ENCODE measurements at places on chromosomes 7 and 10.
A peak's percentile ranks its signal among the peaks of the same experiment; 100 is the strongest.

DNA sequence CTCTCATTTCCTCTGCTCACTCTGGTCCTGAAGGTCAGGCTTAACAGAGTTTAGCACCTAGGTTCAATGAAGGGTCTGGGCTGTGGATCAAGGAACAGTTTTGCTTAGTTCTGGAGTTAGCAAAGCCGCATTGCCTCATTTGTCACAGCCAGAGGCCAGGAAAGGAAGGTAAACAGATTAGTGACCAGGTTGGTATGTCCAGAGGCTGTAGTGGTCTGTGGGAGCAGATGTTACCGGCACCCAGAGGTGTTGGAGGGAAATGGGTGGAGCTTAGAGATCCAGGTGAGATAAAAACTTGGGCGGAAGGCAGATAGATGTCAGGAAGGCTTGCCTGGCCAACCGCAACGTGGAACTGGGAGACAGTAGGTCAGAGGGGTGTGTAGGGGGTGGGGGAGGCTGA, 36.6 kb upstream of the ZMIZ2 start:
- no peak for DNase-seq

GRCh38 chr7:115299397-115300037, 377.6 kb downstream of the MDFIC start:
- no peak for DNase-seq

- peak; percentile 44 for DNase-seq
These were observed 2.9 kb upstream of the PALD1 start for GRCh38 chr10:70475661-70476060.

DNA sequence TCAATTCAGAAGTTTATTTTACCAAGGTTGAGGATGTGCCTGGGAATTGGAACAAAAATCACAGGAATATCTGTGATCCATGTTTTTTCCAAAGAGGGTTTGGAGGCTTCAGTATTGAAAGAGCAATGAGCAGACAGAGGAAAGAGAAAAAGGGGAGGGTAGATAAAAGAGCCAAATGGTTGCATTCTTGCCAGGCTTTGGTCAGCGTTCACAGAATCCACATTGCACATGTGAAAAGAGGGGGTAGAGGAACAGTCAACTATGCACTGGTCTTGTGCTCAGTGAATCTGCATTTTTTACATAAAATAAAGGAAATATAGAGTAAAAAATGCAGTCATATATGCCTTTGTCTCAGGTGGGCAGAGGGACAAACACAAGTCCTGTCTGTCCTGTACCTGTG, 20.6 kb upstream of the ERCC6 start:
- no peak for DNase-seq

DNA sequence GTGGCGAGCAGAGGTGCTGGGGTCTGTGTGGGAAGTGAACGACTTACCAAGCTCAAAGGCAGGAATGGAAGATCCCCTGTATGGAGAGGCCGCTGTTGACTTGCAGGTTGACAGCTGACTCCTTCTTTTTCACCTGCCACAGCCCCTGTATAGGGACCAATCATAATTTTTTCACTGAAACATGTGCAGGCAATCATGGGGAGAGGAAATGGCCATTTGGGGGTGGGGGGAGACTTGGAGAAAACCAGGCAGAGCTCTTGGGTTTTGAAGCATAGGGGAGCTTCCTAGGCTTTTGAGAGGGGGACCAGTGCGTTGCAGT, 101.4 kb downstream of the WDR37 start:
- no peak for DNase-seq

DNA sequence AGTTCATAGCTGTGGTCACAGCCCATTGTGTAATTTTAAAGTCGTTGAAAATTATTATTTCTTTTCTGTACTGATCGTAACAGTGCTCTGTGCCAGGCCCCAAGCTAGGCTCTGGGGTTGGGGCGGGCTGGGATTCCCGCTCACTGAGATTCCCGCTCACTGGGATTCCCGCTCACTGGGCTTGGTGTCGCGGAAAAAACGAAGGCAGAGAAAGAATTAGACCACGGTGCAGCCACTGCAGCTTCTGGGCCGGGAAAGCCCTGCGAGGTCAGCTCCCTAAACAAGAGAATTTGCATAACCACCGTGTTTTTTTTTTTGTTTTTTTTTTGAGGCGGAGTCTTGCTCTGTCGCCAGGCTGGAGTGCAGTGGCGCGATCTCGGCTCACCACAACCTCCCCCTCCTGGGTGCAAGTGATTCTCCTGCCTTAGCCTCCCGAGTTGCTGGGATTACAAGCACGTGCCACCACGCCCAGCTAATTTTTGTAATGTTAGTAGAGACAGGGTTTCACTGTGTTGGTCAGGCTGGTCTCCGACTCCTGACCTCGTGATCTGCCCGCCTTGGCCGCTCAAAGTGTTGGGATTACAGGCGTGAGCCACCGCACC, 31.2 kb downstream of the FOXK1 start:
- DNase-seq = peak; percentile 18

- no peak for DNase-seq
These were observed 142.2 kb downstream of the EMX2 start for GRCh38 chr10:117684672-117685211.

DNA sequence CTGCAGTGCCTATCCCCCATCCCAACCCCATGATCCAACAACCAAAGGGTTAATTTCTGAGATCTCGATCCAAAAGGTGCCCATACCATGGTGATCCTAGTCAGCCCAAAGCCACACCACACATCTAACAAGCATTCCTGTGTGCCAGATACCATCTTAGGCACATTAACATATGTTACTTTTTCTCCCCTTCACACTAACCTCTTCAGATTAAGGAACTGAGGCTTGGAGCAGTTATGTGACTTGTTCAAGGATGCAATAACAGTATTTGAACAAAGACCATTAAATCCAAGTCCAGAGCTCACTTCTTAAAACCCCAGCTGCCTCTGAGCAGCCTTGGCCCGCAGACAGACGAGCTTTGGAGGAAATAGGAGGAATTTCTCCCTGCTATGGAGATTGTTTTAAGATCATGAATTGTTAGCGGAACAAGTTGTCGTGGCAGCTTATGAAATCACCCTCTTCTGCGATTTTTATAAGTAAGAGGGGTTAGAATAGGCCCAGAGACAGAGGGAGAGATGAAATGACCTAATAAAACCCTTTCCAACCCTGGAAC, 327.2 kb downstream of the KCNMA1 start:
- DNase-seq = no peak

GRCh38 chr7:82676777-82677463, 233.3 kb upstream of the CACNA2D1 start:
- DNase-seq = peak; percentile 7

DNA sequence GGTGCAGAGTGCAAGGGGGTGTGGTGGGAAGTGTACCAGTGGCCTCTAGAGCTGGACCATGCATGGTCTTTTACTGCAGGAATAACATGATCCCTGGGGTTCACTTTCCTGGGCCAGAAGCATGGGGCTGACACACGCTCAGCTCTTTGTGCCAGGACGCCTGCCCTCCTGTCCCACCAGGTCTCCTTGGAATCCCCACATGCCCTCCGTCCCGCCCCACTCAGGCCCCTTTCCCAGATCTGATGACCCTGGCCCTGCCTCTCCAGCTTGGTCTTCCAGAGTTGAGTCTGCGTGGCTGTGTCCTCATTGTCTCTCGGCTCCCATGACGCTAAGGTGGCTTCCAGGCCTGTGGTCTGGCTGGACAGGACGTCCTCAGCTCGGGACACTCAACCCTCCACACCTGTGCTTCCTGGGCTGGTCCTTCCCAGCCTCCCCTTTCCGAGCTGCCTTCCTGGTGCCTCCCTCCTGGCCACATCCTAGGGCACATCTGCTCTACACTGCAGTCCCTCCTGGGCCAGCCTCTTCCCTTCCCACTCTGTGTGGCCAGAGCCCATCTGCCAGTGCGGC, 249.5 kb upstream of the SHH start:
- no peak for DNase-seq

- DNase-seq = peak; percentile 74
These were observed 130.4 kb upstream of the GHITM start for GRCh38 chr10:84008878-84009277.

GRCh38 chr10:84214612-84215235, 10.6 kb downstream of the LRIT2 start:
- peak; percentile 68 for DNase-seq

- no peak for DNase-seq
These were observed 140.0 kb upstream of the TPK1 start for GRCh38 chr7:144975882-144976281.

- DNase-seq = no peak
These were observed 57.9 kb upstream of the EXOC6 start for GRCh38 chr10:92790440-92790839.

DNA sequence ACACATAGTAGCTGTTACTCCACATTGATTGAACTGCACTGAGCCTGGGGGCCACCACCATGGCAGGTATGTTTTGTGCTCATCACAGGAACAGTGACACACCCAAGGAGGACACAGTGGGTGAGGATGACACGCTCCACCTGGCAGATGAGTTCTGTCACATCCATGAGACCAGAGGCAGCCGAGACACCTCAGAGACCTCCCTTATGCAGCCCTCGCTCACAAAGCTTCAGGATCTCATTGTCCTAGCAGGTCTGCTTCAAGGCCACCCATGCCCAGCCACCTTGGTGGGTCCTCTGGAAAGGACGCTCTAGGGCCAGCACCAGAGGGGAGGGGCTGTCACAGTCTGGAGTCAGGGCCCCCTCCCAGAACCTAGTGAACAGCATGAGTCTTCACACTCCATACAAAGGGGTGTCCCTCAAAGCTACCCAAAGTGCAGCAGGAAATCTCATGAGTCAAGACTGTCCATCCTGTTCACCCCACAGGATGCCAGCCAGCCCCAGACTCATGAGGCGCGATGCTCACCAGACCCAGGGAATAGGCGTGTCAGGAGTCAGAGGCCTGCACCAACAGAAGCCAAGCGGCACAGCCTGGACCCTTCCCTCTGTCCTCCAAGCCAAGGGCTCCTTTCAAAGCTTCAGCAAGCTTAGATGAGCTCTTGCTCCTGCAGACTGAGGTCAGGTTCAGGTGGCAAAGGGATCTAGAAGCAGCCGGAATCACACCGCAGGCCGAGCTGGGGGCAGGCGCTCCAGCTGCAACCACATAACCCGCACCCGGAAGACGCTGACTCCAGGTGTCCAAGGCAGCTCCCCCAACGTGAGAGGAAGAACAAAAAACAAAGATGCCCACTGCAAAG, 9.6 kb downstream of the FAM53B start:
- peak; percentile 67 for DNase-seq

DNA sequence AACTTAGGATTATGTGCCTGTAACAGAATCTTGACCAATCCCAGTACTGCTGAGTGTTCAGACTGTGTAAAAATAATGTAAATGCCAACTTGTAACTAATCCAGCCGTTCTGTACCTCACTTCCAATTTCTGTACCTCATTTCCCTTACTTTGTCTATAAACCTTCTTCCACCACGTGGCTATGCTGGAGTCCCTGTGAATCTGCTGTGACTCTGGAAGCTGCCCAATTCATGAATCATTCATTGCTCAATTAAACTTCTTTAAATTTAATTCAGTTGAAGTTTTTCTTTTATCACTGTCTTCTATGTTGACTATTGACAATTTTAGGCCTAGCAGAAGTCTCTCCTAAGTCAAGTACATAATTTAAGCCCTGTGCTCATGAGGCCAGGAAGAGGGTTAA, 215.3 kb upstream of the RHOBTB1 start:
- no peak for DNase-seq

DNA sequence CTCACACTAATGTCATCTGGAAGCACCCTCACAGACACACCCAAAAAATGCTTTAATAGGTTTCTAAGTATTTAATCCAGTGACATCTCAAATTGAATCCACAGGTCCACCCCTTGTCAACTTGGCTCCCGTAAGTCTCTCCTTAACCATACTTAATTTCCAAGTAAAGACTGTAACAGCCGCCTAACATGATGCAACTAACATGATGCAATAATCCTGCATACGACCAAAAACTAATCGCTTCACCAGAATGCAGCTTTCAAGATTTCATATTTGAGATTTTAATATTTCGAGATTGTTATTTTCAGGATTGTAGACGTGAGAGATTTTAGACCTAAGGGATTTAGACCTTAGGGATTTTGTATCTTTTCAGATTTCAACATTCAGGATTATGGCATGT, 3.7 kb upstream of the HDAC9 start:
- no peak for DNase-seq

- DNase-seq = no peak
These were observed 623 bp downstream of the HOXA4 start for GRCh38 chr7:27129729-27130539.

DNA sequence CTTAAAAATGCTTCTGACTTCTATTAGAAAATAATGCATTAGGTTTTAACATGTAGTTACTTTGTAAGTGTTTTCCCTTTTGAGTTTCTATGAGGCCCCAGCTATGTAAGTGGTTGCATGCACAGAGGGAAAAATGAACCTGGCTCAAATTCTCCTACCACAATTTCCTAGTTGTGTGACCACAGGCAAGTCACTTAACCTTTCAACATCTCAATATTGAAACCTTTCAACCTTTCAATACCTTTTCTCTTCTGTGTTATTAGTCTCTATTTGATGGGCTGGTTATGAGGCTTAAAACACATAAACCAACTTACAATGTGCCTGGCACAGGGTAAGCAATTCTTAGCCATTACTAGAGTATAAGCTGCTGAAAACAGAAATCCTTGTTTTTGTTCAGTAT, 203.0 kb downstream of the KCND2 start:
- DNase-seq = no peak

DNA sequence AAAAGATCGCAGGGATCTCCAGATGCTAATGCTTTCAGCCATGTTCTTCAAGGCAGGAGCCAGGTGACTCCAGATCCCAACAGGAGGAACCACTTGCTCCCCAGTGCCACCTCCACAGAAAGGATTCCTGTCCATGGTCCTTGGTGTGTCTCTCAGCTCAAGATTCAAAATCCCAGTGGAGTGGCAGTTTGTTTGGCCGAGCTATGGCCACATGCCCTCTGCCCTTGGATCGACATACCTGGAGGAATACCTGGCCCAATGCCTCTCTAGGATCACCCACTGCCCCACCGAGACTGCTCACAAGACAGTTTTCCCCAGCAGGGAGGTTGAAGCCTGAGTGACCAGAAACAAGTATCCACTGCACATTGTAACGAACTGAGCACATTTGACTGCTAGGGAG, 3.9 kb upstream of the GPRIN2 start:
- DNase-seq = no peak

DNA sequence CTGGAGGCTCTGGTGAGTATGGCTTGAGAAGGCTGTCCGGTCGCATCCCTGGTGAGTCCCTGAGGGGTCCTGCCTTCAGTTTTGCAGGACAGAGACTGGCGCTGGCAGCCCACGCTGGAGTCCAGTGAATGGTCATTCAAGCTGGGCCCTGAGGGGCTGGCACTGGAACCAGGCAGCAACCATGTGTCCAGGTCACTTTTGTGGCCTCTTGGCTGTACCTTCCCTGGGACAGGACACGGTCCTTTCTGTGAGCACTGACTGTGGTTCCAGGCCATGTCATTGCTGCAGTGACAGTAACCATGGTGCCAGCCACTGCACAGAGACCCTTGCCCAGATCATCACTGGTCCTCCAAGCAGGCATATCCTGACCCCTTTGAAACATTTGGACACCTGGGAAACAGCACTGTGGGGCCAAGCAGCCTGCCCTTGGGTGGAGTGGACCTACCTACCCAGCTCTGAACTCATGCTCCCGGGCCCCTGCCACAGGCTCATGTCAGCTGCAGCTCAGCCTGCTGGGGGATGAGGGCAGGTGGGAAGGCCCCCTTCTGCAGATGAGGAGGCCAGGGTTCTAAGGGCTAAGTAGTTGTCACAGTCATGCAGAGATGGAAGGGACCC, 72.1 kb downstream of the ADCY1 start:
- no peak for DNase-seq

All from activated CD4-positive, alpha-beta T cell treated with anti-CD3 and anti-CD28 coated beads for 36 hours (primary cell).